ENCODE measurements at places on chromosomes 1 and 21. TPM values are rescaled to one million over a fixed set of nuclear protein-coding genes. Genes with fewer than 3 reads are reported as not detected.

KIAA0319L gene
- 42.0 TPM for total RNA-seq

SLAMF9 gene
- under 0.01 TPM for total RNA-seq

ETV3L gene
- total RNA-seq = not detected

PPT1 gene
- 73.5 TPM for total RNA-seq

DYNLT4 gene
- total RNA-seq = 2.2 TPM

BRINP2 gene
- under 0.01 TPM for total RNA-seq

TMEM69 gene
- 34.2 TPM for total RNA-seq

SLC50A1 gene
- 68.1 TPM for total RNA-seq

SLC35F3 gene
- total RNA-seq = under 0.01 TPM

BMP8A gene
- 0.27 TPM for total RNA-seq

CLDN14 gene
- not detected for total RNA-seq

FALEC gene
- 0.27 TPM for total RNA-seq

CALML6 gene
- total RNA-seq = 0.27 TPM

HSPA6 gene
- 0.54 TPM for total RNA-seq

IL22RA1 gene
- total RNA-seq = not detected

ATP1A4 gene
- under 0.01 TPM for total RNA-seq

TTF2 gene
- total RNA-seq = 18.9 TPM

EDARADD gene
- 8.3 TPM for total RNA-seq

LCE1D gene
- not detected for total RNA-seq

CR1L gene
- under 0.01 TPM for total RNA-seq

G0S2 gene
- total RNA-seq = 5.1 TPM

ERG gene
- 89.1 TPM for total RNA-seq

S100B gene
- total RNA-seq = 0.81 TPM

MIA3 gene
- 66.0 TPM for total RNA-seq

GIPC2 gene
- total RNA-seq = 0.54 TPM
